ENCODE measurements at places on chromosomes 3 and 15. TPM values are rescaled to one million over a fixed set of nuclear protein-coding genes. Genes with fewer than 3 reads are reported as not detected.

- no peak for DNase-seq
These were observed 16.5 kb downstream of the MYH15 start for GRCh38 chr3:108493862-108494261.

The CFAP100 gene
- total RNA-seq = not detected

DNA sequence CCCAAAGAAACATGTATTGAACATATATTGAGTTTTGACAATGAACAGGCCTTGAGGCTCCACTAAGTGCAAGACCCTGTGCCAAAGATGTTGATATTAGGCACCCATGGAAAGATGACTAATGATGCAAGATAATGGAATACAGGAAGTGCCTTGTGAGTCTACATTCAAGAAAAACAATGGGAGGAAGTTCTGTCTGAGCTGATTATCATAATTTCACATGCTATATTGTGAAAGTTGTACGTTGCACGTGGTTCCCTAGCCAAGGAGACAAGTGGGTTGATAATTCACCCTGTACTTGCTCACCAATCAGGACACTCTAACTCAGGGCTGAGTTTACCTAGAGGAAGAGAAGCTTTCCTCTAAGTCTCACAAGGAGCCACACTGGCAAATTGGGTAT lies 186.9 kb upstream of the STAC start:
- DNase-seq = peak; percentile 86

DNA sequence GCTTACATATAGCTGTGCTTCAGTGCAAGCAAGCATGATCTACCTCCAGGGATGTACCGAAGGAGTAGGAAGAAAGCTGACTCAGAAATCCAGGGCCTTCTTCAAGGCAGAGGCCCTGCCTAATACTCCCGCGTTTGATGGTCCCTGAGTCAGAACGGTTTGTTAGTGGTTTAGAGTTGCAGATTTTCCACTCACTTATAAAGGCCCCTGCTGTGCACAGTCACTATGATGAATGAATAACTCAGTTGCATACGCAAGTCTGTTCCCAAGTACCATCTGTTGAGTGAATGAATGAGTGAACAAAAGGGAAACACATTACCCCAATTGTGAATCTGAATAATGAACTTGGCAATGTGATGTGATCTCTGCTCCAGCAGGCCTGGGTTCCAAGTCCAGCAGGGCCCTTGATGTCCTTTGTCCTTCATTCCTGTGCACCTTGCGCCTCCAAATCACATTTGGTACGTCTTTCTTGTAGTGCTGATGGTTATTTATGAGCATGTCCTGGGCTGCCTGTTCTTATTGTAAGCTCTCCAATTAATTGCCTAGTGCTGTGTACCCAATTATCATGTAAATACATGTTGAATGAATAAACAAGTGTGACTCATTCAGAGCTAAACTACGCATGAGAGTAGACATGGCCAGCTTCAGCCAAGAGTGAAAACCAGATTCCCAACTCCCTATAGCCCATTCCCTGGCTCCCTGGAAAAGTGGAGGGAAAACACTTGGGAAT lies 85.3 kb upstream of the LIMD1 start:
- peak; percentile 11 for DNase-seq

- DNase-seq = no peak
These were observed 9.2 kb downstream of the ZSCAN2 start for GRCh38 chr15:84609818-84610525.

- DNase-seq = peak; percentile 81
These were observed 99.0 kb downstream of the TMCC1 start for GRCh38 chr3:129794311-129795185.

DNA sequence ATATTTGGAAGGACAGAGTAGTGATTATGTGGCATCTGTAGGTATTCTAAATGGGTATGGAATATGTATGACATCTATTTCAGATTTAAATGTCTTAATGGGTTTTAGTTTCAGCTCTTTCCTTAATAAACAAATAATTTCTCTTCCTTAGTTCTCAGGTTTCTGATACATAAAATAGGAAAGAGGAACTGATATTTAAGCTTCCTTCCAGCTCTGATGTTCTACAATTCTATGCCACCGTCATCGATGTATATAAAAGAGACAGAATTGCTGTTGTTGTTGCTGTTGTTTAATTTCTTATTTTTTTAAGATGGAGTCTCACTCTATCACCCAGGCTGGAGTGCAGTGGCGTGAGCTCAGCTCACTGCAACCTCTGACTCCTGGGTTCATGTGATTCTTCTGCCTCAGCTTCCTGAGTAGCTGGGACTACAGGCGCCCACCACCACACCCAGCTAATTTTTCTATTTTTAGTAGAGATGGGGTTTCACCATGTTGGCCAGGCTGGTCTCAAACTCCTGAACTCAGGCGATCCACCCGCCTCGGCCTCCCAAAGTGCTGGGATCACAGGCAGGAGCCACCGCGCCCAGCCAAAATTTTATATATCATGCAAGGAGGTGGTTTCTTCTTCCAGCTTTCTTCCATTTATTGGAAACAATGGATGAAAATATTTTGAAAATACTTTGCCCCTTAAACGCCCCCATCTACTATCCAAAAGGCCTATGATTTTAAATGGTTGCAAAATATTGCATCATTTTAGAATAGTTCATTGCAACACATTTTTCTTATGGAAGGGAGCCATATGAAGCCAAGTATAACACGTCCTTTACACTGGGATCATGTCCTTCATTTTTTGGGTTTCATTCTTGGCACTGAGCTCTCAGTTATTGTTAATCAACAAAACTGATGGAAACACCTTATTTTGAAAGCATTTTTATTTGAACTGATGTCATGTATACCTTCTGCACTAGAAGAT lies 13.9 kb upstream of the C15orf61 start:
- DNase-seq = no peak

GRCh38 chr15:97976766-97977503 lies 16.4 kb downstream of the ARRDC4 start:
- DNase-seq = no peak

DNA sequence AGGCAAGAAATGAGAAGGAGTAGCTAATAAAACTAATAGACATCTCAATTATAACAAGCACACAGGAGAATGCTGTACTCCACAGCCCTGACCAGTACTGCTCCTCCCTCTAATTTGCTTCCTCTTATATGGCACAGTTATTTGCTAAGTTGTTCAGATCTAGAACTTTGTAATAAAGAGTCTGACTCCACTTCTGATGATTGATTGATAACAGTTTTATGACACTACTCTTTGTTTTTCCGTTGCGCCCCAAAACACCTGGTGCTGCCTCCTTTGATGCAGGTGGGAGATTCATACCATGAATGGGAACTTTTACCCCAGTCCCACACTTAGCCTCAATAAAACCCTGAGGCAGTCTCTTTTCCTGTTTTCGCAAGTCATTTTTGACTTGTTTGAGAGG lies 777.7 kb downstream of the GBE1 start:
- DNase-seq = no peak

DNA sequence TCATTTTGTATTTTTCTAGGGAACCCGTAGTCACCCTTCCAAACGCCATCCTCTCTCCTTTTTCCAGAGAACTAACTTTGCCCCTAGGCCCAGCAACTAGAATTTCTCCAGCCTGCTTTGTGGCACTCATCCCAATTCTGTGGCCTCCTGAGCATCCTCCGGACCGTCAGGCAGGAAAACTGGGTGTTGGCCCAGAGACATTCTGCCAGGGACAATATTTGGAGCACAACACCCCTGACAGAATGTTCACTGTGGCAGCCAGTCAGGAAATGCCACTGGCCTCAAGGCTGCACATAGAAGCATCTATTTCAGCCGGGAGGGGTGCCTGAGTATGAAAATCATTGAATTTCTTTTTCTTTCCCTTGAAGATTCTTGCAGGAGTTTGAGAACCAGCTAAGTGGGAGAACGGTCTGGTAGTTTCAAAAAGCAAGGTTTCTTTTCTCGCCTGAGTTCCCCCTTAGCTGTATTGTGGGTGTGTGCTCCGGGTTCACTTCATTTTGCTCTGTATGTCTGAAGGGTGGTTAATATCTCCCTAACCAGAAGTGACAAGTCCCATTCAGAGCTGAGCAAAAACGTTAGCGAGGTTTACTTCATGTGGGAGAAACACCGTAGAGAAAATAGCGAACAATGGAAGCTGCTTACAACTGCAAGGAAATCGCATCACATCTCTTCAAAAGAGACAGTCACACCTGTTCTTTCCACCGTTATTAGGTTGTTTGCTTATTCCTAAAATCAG lies 108.1 kb upstream of the TPM1 start:
- DNase-seq = no peak
